Breast epithelium (tissue), 4 donors: ENCODE measurements at places on chromosomes 7 and 10. TPM values are rescaled to one million over a fixed set of nuclear protein-coding genes. Genes with fewer than 3 reads are reported as not detected.
A peak's percentile ranks its signal among the peaks of the same experiment; 100 is the strongest.

- no peak for DNase-seq
Measured at GRCh38 chr10:69080226-69080625, 7.7 kb upstream of the SRGN start.

- DNase-seq = no peak
Measured at GRCh38 chr7:94059746-94060145, 55.6 kb upstream of the BET1 start.

- no peak for DNase-seq
Measured at GRCh38 chr10:125055446-125055845, 104.9 kb downstream of the CTBP2 start.

Gene SPAM1
- total RNA-seq = not detected

DNA sequence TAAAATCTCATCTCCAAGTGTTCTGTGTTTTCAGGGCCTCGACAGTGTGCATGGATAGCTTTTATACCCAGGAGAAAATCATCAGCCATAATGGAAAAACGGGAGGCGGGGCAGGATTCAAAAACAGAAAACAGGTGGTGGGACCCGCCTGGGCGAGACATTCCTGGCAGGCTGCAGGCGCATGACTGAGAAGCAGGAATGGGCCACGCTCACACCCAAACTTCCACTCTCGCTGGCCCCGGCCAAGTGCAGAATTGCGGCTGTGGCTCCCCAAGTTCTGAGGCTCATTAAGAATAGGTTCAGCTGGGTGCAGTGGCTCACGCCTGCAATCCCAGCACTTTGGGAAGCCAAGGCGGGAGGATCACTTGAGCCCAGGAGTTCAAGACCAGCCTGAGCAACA, 60.6 kb downstream of the C10orf143 start:
- no peak for DNase-seq

- no peak for DNase-seq
Measured at GRCh38 chr10:93206652-93207051, 133.0 kb downstream of the CYP26A1 start.

GRCh38 chr10:47369251-47369894, 14.7 kb downstream of the ZNF488 start:
- peak; percentile 39 for DNase-seq

DNA sequence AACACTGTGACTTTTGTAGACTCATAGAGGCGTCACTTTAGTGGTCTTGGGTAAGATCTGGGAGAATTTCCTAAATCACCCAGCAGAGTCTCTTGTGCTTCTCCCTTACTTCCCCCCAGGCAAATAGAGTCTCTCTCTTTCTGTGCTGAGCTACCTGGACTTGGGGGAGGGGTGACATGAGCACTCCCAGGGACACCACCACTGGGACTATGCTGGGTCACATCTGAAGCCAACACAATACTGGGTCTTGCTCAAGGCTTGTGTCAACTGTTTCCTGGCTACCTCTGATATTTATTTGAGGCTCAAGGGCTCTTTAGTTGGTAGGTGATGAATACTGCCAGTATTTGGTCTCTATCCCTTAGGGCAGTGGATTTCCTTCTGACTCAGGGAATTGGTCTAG, 214.6 kb upstream of the TPK1 start:
- DNase-seq = no peak

GRCh38 chr7:112959276-112959675, 127.4 kb downstream of the GPR85 start:
- DNase-seq = no peak

DNA sequence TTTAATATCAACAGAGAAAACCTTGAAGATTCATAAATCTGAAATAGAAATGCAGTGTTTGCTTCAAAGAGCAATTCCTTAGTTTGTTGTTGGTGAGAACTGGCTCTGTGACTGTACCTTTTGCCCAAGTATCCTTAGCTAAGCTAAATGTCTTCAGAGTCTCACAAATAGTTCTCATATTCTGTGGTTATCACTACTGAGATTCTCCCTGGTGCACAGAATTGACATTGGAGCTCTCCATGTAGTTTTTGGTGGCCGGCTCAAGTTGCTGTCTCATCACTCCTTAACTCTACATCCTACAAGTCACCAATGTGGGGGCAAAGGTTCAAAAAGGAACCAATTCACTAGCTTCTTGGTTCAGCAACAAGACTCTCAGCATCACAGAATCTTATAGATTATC, 780.3 kb downstream of the LRMDA start:
- DNase-seq = no peak

- no peak for DNase-seq
Measured at GRCh38 chr10:5953676-5954075, 23.7 kb downstream of the IL15RA start.

Gene GPNMB
- total RNA-seq = 460 TPM

- DNase-seq = no peak
Measured at GRCh38 chr7:38185395-38186307, 7.6 kb downstream of the STARD3NL start.

- no peak for DNase-seq
Measured at GRCh38 chr7:5332579-5332978, 49.8 kb downstream of the SLC29A4 start.

GRCh38 chr7:106457678-106458077, 172.9 kb upstream of the NAMPT start:
- DNase-seq = no peak

GRCh38 chr7:20146451-20146850, 70.7 kb downstream of the MACC1 start:
- DNase-seq = no peak

Gene TUBAL3
- not detected for total RNA-seq

GRCh38 chr10:129101232-129101980, 365.6 kb upstream of the MGMT start:
- DNase-seq = no peak

DNA sequence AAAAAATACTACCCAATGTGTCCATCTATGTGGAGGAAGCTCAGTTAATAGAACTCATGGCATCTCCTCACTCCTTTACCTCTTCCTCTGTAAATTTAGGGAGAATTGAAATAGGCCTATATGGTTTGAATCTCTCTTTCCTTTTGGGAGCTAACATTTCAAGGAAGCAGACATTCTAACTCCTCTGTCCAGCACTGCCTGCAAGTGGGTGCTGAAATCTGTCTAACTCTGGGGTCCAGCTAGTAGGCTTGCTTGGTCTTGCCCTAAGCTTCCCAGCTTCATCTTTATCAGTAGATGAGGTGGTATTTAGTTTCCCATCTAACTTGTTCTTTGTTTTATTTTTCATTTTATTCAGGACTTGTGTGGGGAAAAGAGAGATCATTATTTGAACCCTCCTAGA, 23.2 kb downstream of the CYCS start:
- no peak for DNase-seq

Gene CCDC3
- 13.0 TPM for total RNA-seq

DNA sequence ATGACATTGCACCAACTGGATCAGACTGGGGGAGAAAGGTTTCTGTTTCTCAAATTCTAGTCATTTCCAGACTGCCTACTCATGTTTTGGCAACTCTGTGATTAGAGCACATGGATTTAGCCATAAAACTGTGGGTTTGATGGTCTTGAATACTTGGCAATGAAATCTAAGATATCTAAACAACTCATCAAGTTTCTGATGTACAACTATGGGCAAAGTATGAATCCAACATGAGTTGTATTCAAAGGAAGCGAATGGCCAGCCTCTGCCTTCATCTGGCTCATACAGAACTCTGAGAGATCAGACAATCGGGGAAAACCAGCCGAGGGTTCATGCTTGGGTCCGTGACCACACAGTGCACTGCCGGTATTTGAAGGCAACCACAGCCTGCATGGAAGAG, 144.3 kb downstream of the ADAM12 start:
- DNase-seq = no peak

GRCh38 chr10:104307576-104308438, 30.5 kb downstream of the ITPRIP start:
- DNase-seq = no peak

Gene RBP3
- total RNA-seq = not detected

Gene GPC2
- 3.6 TPM for total RNA-seq

Gene SEMA3D
- total RNA-seq = 7.5 TPM

Gene TAS2R3
- 4.8 TPM for total RNA-seq

GRCh38 chr7:134720091-134720935, 59.1 kb upstream of the CALD1 start:
- no peak for DNase-seq

DNA sequence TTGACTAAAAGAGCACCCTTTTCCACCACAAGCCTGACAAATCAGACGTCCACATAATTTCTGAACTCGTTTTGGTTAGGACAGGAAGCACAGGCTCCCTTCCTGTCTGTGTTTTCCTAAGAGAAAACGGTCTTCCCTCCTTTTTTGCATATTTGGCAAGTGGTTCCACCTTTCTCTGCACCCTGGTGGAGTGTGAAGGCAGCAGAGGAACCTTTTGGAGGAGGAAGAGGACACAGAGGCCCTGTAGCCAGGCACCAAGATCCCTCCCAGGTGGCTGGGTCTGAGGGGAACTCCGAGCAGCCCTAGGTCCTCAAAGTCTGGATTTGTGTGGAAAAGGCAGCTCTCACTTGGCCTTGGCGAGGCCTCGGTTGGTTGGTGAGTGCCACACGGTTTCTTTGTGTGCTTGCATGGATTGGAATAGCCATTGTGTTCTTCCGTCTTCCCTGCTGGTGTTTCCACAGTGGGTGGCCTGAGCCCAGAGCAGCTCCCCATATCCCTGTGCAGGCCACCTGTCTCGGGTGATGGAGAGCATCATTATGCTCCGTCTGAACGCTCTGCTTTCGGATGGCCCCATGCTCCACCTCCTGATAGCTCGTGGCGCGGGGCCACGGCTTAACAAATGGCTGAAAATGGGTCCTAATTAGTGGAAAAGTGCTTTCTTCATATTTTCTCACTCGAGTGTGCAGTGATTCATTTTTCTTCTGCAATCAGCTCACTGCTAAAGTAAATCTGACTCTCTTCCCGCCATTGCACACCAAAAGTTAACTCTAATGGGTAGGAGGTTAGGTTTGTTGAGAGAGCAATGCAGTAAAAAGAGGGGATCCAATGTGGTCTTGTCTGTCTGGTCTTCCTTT, 4.2 kb downstream of the IKZF1 start:
- DNase-seq = no peak

DNA sequence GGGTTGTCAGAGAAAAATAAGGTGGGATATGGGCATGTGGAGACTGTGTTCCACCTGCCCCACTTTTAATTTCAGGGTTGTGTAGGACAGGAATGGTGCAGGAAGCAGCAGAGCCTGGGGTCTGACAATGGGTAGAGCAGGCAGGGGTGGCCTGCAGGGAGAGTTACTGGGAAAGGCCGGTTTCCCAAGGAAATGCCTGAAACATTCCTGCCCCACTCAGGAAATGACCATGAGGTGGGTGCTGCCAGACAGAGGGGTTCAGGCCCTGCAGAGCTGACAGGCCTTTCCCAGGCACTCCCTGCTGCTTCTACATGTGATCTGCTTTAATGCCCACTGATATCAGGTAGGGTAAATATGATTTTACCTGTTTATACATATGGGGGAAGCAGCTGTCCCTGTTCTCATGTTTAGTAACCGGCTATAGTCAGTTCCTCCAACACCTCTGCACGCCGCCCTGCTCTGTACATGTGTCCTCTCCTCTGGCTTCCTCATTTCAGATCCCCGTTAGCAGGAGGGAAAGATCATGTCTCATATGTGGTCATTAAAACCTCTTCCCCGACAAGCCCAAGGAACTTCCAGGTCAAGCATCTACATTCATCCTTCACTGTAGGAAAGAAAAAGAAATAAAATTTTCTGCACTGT, 118.6 kb upstream of the PRSS58 start:
- no peak for DNase-seq

- DNase-seq = no peak
Measured at GRCh38 chr7:45075355-45075644, 13.5 kb downstream of the NACAD start.

Gene CHRM2
- not detected for total RNA-seq

- no peak for DNase-seq
Measured at GRCh38 chr10:80410122-80410521, 1.8 kb downstream of the PRXL2A start.

DNA sequence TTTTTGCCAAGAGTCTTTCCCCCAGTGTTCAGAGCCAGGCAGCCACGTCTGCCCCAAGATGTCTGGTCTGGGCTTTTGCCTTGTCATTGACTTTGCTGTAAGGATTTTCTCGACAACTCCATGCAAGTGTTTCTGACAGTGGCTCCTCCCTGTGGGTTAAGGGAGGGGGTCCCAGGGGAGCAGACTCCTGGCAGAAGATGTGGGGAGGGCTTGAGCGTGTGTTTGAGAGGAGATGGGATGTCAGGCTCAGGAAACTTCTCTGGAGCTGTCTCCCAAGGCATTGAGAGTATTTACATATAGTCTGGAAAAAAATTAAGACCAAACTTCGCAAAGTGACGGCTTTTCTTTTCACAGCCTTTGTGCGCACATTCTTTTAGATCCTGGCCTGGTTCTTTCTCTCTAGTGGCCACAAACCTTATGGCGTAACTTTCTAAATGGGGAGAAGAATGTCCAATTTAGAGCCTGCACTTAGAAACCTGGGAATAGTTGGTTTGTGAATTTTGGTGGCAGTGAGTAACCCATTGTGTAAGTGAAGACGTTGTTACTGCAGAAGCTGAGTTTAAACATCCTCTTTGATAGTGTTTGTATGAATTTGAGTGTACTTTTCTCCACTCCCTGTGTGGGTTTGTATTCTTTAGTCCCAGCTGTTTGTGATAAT, 201.5 kb downstream of the LRMDA start:
- no peak for DNase-seq

DNA sequence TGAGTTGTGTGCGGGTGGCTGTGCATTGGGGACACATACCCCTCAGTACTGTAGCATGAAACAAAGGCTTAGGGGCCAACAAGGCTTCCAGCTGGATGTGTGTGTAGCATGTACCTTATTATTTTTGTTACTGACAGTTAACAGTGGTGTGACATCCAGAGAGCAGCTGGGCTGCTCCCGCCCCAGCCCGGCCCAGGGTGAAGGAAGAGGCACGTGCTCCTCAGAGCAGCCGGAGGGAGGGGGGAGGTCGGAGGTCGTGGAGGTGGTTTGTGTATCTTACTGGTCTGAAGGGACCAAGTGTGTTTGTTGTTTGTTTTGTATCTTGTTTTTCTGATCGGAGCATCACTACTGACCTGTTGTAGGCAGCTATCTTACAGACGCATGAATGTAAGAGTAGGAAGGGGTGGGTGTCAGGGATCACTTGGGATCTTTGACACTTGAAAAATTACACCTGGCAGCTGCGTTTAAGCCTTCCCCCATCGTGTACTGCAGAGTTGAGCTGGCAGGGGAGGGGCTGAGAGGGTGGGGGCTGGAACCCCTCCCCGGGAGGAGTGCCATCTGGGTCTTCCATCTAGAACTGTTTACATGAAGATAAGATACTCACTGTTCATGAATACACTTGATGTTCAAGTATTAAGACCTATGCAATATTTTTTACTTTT, 1.8 kb downstream of the DDIT4 start:
- no peak for DNase-seq

DNA sequence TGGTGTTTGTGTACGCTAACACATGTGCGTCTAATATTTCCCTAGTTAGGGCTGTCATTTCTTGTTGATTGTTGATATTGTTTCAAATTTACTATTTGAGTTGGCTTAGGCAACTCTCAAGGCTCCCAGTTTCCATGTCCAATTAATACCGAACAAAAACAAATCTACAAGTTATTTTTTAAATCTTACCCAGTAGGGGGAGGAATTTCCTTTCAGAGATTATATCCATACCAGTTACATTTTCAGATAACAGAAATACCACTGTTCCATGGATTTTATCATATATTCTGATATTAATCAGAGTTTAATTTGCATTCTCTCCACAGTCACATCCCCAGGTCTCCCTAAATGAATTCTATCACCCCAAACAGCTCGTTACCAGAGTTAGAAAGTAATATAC, 7.2 kb upstream of the AKR1B10 start:
- no peak for DNase-seq

Gene ARHGAP19
- total RNA-seq = 6.4 TPM

GRCh38 chr7:8089036-8089780, 120.6 kb downstream of the GLCCI1 start:
- DNase-seq = no peak

Gene CHAT
- total RNA-seq = not detected

GRCh38 chr7:15954671-15955354, 268.3 kb upstream of the MEOX2 start:
- no peak for DNase-seq

Gene PLXNA4
- 32.5 TPM for total RNA-seq
